ENCODE measurements at places on chromosomes 5 and 9.

DNA sequence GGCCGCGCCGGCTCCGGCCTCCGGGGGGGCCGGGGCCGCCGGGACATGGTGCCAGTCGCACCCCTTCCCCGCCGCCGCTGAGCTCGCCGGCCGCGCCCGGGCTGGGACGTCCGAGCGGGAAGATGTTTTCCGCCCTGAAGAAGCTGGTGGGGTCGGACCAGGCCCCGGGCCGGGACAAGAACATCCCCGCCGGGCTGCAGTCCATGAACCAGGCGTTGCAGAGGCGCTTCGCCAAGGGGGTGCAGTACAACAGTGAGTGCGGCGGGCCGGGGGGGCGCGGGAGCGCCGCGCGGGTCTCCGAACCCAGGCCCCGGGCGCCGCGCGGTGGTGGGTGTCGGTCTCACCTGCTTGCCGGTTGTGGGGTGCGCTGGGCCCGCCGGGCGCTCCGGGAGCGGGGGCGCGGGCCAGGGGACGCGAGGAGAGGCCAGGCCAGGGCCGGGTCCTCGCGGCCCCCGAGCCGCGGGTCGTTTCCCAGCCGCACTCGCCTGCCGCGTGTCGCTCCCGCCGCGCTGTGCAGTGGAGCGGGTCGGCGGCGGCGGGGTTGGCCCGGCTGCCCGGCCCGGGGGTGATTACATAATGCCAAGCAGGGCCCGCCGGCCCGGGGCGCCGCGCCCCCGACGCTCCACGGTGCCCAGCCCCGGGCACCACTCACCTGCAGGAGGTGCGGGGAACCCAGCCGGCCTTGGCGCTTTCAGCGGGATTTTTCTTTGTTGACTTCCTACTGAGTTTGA, 492 bp downstream of the RABL6 start:
- DNase-seq: no peak

DNA sequence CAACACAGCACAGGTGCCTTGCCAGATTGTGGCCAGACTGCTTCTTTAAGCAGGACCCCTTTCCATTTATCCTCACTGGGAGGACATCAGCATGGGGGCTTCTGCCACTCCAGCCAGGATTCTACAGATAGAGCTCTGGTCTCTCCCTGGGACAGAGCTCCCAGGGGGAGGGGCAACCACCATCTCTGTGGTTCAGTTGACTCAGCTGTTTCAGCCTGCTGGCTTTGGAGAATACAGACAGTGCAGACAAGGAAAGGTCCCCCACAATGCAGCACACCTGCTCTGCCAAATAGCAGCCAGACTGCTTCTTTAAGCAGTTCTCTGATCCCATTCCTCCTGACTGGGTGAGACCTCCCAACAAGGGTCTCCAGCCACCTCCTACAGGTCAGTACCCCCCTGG, 132.8 kb downstream of the OR2K2 start:
- no peak for DNase-seq

DNA sequence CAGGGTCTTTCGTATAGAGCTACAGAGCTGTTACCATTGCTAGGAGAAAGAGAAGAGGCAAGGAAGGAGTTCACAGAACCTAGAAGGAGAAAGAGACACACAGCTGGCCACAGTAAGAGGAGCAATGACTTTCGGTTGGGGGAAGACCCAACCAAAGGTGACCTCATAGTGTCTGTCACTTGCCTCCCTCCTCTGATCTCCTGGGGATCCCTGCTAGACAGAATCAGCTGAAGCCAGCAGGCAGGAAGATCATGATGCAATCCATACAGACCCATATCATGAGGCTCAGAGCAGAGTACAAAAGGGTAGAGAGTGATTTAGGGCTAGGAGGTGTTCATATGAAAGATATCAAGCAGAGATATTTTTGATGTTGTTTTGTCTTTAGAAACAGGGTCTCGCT, 26.0 kb upstream of the EPB41L4B start:
- DNase-seq: no peak

GRCh38 chr5:36417668-36418067, 116.0 kb upstream of the RANBP3L start:
- DNase-seq: no peak

GRCh38 chr9:95447660-95448420, 68.9 kb downstream of the PTCH1 start:
- DNase-seq: no peak

DNA sequence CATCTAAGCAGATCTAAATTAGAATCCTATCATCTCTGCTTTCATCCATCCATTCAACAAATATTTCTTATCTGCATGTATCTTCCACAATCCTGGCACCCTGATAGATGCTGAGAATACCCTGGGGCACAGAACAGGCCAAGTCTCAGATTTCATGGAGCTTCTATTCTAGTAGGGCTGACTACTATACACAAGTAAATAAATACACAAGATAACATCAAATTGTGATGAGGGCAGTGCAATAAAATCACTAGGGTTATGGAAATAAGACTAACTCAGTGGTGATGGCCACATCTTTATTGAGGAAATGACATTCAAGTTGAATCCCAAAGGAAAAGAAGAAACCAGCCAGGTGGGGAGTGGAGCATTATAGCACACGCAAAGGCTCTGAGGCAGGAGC, 138.4 kb upstream of the GLRA1 start:
- DNase-seq: no peak

- DNase-seq: no peak
Observed at GRCh38 chr5:78638423-78638822, 10.1 kb downstream of the LHFPL2 start.

GRCh38 chr9:109990541-109990940, 210.5 kb downstream of the PALM2AKAP2 start:
- DNase-seq: no peak

- no peak for DNase-seq
Observed at GRCh38 chr9:71781391-71781790, 13.1 kb upstream of the CEMIP2 start.

DNA sequence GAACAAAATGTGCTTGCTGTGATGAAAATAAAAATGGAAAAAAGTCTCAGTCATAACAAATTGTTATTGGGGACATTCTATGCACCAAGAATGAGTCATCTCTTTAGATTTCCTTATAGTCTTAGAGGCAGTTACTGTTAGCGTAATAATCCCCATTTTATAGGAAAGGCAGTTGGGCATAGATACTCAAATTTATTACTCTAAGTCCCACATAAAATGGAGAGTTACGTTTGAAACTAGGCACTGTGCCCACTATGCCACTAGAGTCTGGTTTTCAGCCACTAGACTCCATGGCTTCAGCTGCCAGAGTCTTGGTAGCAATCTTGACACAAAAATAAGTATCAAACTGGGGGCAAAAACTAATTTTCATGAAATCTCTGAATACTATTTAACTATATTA, 317.9 kb upstream of the MEF2C start:
- no peak for DNase-seq

- DNase-seq: no peak
Observed at GRCh38 chr5:119681734-119682133, 52.4 kb downstream of the FAM170A start.

DNA sequence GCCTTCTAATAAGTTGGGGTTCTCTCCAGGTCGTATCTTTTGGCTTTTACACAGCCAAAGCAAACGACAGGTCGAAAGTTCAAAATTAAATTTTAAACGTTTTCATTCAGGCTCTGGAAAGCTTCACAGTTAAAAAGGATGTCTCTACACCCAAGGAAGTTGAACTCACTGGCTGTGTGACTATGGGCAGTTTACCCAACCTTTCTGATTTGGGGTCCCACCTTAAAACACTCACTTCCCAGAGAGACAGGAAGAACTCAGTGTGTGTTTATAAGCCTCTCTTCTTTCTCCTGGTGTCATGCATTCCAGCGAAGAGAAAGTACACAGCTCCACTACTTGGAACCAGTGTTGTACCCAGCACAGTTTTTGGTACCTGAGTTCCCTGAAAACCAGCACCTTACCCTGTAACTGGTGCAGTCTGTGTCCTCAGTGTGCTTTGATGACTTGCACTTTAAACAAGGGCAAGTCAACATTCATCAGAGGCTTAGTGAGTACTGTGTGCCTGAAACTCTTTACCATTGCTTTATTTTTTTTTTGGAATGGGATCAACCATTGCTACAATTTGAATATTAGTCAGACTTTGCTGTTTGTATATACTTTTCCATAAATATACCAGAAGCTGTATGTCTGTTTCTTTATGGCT, 1.7 kb downstream of the SRD5A1 start:
- DNase-seq: no peak

GRCh38 chr5:115850744-115851416, 9.1 kb downstream of the AP3S1 start:
- DNase-seq: no peak

DNA sequence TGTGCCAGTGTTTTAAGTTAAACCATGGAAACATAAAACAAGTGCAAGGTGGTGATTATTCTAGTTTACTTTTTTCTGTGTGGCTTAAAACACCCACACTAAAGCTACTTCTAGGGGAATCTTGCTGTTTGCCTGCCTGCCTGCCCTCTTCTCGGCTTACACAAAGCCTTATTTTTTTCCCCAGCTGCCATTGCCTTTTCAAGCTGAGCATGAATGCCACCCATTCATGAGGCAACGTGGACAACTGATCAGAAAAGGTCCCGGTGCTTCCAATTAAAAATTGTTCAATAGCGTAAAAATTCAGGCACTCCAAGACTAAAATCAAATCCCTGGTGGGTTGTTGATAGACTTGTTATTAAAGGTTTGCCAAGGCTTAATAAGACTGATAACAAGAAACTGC, 401.4 kb downstream of the TMEM161B start:
- DNase-seq: no peak

GRCh38 chr5:139058121-139058520, 140.0 kb downstream of the SIL1 start:
- no peak for DNase-seq

DNA sequence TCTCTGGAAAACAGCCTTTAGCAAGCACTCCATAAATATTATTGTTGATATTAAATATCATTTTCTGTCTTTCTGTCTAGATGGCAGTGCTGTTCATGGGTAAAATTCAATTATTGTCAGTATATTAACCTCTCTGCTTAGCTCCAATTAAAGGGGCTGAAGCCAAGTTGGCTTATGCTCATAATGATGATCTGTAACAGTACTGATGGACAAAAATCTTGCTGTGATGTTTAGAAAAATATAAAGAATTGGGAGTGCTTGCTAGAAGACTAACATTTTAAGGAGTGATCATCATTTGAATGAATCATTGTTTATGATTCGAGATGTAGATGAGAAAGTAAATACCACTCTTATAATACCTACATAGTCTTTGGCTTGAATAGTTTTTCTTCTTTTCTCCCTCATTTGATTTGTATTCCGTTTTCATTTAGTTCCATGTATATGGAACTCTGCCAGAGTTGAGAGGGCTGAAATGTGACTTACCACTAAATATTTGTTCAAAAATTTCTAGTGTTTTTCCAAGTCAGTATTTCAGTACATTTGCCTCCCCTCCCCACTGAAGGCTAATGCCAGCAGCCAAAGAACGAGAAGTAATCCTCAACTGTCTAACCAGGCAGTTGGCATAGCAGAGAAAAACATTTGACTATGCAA, 538.3 kb downstream of the CSNK1G3 start:
- DNase-seq: no peak

GRCh38 chr9:36163049-36163785, 6.0 kb upstream of the CCIN start:
- no peak for DNase-seq

- no peak for DNase-seq
Observed at GRCh38 chr9:31325778-31326177, 1058.7 kb upstream of the ACO1 start.

GRCh38 chr5:145540375-145540774, 294.8 kb downstream of the PRELID2 start:
- DNase-seq: no peak

- no peak for DNase-seq
Observed at GRCh38 chr9:74348777-74349176, 148.4 kb upstream of the RORB start.

- DNase-seq: no peak
Observed at GRCh38 chr9:75132244-75132643, 43.9 kb downstream of the OSTF1 start.

DNA sequence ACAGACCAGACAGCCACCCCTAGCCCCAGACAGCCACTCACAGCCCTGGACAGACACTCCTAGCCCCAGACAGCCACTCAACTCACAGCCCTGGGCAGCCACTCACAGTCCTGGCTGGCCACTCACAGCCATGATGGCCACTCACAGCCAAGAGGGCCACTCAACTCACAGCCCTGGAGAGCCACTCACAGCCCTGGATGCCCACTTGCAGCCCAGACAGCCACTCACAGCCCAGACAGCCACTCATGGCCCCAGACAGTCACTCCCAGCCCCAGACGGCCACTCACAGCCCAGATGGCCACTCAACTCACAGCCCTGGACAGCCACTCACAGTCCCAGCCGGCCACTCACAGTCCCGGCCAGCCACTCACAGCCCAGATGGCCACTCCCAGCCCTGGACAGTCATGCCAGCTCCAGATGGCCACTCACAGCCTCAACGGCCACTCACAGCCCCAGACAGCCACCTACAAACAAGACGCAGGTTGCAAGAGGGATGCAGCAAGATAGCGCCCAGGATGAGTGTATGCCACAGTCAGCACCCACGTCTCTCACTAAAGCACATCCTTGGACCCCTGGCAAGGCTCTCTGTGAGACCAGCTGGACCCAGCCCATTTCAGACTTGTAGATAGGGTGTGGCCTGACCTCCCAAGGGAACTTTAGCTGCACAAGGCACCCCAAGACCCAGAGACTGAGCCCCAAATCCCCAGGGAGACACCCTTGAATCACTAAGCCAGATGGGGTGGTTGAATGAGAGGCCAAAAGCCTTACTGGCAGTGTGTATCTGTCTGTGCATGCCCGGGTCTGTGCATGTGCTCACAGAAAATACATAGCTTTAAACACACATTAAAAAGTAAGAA, 22.4 kb downstream of the ZDHHC11B start:
- no peak for DNase-seq

DNA sequence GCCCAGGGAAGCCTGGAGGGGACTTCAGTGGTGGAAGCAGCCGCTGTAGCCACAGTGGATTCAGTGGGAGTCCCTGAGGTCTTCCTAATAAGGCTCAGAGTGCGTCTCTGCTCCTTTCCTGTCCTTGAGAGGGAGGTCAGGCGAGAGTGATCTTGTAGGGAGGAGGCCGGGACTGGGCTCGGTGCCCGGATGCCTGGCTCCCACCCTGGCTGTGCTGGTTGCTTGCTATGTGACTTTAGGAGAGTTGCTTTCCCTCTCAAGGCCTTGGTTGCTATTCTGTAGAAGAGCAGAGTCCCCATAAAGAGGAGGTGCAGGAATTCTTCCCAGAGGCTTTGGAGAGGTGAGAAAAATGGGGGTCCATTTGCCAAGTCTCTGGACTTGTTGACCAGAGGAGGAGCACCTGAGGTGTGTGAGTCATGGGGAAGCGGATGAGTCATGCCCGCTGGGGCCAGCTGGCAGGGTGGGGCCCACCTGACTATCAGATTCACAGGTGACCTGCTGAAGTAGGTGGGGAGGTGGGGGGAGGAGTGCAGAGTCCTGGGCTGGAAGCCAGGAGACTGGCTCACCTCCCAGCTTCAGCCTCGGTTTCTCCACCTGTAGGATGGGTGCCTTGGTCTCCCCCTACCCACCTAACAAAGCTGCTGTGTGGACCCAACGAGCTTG, 13.8 kb downstream of the GSN start:
- DNase-seq: no peak
